ENCODE measurements at places on chromosomes 7 and 10.

GRCh38 chr10:118501171-118501570 lies 94.3 kb downstream of the PRLHR start:
- DNase-seq = no peak

GRCh38 chr7:115662120-115662519 lies 368.4 kb downstream of the TFEC start:
- DNase-seq = no peak

GRCh38 chr7:129471402-129471827 lies 30.9 kb upstream of the SMKR1 start:
- no peak for DNase-seq

DNA sequence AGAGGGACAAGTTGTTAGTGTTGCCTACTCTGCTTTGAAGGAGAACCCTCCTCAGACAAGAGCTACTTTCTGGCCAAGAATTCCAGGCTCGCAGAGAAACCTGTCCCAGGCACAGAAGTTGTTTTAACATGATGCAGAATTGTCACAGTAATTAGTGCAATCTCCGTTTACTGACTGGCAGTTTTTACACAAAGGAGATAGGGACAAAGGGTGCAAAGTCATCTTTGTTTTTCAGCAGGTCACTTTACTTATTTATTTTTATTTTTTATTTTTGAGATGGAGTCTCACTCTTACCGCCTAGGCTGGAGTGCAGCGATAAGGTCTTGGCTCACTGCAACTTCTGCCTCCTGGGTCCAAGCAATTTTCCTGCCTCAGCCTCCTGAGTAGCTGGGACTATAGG lies 12.3 kb downstream of the TCF7L2 start:
- no peak for DNase-seq

GRCh38 chr7:100897772-100898454 lies 2.2 kb upstream of the ACHE start:
- DNase-seq = no peak

DNA sequence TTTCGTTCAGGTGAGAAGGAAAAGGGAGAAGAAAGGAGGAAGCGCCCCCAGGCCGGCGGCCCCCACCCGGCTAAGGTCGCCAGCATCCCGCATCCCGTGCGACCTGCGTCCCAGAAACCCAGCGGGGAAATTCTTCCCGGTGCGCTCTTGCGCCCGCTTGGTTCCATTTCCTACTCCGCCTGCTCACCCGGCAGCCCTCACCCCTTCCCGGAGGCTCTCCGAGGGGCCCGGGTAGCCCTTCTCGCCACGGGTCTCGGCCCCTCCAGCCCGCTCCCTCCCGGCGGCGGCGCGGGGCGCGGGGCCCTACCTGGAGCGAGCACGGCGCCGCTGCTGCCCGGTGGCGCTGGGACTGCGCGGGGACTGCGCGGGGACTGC lies at the start of gene PRKCQ:
TSS of gene PRKCQ (minus strand) at position 373 of the 375 bp plus-strand sequence. CDS start 65,141 bp downstream, outside the sequence.
- no peak for DNase-seq

GRCh38 chr7:98909487-98909886 lies 31.2 kb downstream of the TRRAP start:
- DNase-seq = no peak

GRCh38 chr10:114491419-114491818 lies 87.1 kb upstream of the AFAP1L2 start:
- no peak for DNase-seq

DNA sequence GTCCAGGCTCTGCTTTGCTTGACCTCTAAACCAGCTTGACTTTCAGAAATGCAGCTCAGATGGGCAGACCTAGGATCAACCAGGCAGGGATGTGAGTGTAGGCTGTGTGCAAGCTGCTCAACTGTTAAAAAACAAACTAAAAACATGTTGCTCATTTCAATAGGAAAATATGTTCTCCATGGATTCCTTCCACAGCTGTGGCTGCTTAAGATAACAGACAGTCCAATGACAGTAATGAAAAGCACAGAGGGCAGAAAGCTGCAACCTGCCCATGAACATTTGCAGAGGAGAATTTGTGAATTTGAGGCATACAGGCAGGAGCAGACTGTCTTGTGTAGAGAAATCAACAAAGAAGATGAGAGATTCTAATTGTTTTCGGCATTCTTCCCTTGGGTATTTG lies 534.2 kb downstream of the CCSER2 start:
- no peak for DNase-seq

- DNase-seq = no peak
Observed at GRCh38 chr7:121037957-121038716, 49.6 kb downstream of the CPED1 start.

DNA sequence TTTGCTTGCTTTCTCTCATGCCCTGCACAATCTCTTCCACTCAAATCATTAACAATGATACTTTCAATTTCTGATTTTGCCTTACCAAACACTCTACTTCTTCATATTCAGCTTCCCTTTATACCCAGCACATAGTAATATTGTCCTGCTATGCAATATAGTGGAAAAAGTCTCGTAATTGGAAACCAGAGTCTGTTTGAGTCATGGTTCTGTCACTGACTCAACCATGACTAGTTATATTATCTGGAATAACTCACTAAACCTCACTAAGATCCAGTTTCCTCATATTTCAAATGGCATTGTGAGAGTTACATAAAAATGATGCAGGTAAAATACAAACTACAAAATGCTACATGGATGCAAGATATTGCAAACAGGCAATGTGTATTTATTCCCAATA lies 98.5 kb upstream of the LRRTM3 start:
- no peak for DNase-seq

GRCh38 chr7:601595-602340 lies 82.1 kb upstream of the PDGFA start:
- no peak for DNase-seq

DNA sequence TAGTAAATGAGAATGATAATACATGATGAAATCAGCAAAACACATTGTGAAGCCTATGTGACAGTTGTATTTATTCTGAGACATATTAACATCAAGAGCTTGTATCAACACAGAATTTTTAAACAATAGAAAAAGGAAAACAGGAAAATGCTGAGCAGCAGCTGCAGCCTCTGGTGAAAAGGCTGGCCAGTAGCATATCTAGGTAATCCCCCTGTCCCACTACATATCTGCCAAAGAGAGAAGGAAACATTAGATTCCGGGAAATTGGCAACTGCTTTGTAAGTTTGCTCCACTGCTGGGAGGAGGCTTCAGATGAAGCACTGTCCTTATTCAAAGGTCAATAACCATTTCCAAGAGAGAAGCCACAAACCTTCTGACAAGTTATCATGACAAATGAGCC lies 89.4 kb downstream of the RALA start:
- no peak for DNase-seq

DNA sequence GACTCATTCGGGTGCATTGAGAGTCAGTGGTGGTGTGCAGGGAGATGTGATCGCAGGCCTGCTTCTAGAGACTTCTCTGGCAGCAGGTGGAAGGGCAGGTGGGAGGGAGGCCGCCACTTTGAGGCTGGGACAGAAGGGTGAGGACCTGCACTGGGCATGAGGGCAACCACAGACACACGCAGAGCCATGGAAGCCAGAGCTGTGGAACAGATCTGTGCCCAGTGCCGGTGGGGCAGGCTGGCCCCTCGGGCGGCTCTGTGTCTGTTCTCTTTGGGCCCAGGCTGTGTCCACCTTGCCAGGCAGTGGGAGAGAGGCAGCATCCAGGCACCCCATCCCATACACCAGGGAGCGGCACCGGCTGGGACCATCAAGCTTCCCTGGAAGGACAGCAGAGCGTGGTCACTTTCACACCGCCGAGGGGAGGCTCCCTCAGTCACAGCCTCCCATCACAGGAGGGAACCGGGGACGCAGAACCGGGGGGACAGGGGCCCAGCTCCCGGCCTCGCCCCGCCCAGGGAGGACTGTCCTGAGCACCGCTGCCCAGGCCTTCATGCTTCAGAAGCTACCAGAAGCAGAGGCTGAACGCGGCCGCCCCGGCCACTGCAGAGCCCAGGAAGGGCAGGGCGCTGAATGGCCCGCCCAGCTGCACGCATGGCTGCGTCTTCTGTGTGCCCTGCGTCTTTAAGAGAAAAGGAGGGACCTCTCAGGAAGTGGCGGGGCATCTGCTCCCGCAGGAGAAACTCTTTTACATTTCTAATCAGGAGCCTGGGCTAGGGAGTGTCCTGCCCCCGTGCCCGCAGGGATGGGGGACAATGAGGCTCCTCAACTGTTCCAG lies 32.1 kb downstream of the EN2 start:
- no peak for DNase-seq

DNA sequence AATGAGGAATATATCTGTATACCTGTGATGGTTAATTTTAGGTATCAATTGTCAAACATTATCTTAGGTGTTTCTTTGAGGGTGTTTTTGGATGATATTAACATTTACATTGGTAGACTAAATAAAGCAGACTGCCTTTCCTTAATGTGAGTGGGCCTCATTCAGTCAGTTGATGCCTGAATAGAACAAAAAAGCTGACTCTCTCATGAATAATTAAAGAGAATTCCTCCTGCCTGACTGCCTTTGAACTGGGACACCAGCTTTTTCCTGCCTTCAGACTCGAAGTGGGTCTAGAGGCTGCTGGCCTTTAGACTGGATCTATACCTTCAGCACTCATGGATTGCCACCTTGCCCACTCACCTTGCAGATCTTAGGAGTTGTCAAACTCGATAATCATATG lies 117.9 kb upstream of the TMEM168 start:
- DNase-seq = no peak

DNA sequence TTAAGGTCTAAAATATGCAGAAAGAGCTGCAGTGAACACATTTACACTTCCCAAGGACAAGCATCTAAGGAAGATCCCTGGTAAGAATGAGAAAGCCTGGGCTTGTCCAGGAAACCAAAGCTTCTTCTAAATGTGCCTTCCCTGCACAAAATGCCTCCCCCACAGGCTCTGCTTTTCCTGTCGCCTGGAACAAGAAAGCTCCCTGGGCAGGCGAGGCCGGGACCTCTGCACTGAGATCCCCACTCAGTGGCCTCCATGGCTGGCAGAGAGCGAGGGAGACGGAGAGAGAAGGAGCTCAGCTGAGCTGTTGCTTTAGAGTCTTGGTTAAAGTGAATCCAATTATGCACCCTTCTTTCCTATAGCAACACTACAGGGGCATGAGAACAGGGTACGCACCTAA lies 75.6 kb downstream of the AMZ1 start:
- DNase-seq = no peak

DNA sequence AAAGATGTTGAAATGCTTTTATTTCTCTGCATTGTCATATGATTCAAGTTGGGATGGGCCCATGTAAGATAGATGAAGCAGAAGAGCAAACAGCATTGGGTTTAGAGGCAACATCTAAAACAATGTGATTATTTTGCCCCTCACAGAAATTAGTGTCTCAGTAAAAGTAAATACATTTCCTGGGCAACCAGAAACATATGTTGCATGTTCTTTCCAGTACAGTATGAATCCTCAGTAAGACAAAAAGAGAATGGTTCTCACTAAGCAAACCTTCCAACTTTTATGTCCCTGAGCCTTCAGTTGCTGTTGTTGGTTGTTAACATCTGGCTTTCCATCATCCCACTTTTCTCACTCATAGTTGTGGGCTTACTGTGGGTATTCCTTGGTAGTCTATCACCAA lies 222.5 kb upstream of the PRPS1L1 start:
- no peak for DNase-seq

- no peak for DNase-seq
Observed at GRCh38 chr10:45040921-45041542, 40.3 kb downstream of the ZNF22 start.

DNA sequence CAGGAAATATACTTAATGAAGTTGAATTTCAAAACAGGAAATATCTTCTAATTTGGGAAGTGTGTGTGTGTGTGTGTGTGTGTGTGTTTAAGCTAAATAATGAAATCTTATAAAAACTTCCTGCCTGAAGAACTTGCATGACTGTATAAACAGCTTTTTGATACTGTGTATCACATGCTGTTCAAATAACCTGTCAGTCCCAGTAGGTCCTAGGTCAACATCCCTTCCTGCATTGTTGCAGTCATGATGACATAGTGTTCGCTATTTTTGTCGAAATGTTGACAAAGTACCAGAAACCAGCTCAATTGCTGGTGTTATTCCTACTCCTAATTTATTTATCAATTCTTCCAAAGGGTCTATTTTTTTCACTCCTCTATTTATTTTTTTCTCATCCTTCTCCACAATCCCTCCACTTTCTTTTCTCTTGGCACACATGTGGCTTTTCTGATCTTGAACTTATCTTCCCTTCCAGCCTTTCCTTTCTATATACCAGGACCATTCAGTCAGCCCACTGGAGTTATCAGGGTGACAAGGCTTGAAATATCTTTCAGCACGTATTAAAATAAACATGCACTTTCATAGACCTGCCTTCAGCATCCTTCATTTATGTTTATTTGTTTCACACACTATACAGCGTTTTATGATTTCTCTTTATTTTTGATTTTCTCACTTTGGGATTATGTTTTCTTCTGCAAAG lies 115.8 kb downstream of the PLXDC2 start:
- DNase-seq = no peak

GRCh38 chr7:74023092-74023536 lies 4.9 kb upstream of the ELN start:
- DNase-seq = no peak

DNA sequence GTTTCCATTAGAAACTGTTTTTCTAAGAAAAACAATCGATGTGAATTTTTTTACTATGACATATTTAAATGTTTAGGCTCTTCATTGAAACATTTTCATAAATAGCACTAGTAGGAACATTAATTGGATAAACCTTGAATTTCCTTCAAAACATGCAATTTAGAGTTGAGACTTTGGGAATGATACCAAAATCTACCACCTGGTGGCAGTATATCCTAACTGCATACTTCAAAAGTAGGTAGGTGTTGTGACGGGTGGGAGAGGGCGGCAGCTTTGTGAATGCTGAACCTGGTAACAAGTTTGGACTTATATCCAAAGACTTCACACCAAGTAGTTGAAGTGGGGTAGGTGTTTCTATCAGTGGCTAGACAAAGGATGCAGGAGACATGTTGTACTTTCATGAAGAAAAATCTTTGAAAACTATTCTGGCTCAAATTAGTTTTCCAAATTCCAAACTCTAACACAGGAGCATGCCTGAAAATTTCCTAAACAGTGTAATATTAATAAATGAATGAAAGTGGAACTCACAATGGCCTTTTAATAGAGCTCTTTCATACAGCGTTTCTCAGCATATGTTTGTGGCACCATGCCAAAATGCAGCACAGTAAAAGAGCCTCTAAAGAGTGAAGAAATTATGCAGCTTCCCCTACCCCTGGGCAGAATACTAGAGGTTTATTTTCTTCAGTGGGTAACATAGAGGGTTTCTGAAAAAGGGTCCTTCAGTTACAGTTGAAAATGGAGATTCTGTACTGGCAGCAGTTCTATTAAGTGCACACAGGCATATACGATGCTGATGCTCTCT lies 201.0 kb upstream of the TPK1 start:
- DNase-seq = peak; percentile 54
